ENCODE measurements at places on chromosomes 13 and 19.

GRCh38 chr13:50228527-50228926, 213.3 kb downstream of the KCNRG start:
- no peak for DNase-seq
- H3K4me3 ChIP-seq: no peak overlapping the region
- peaks cover 6% of the 10 kb centered on the region for H3K4me1 ChIP-seq
- no peaks in the 10 kb centered on the region for H3K36me3 ChIP-seq
- no peak overlapping the region for H3K27ac ChIP-seq
- no peaks in the 10 kb centered on the region for H3K27me3 ChIP-seq

DNA sequence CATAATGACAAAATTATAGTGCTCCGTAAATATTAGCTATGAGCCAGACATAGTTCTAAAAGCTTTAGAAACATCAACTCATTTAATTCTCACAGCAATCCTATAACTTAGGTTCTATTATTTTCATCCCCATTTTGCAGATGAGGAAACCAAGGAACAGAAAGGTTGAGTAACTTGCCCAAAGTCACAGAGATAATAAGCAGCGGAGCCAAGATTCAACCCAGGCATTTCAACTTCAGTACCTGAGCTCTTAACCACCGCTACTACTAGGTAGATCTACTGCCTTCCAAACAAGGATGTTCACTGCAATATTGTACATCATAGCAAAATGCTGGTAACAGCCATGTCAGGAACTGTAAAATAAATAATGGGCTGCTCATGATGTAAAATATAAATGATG, 39.9 kb downstream of the ELF1 start:
- no peaks in the 10 kb centered on the region for H3K27me3 ChIP-seq
- no peak overlapping the region for H3K27ac ChIP-seq
- peak overlapping the region; percentile 71 for H3K4me3 ChIP-seq
- peaks cover 6% of the 10 kb centered on the region for H3K36me3 ChIP-seq
- peaks cover 34% of the 10 kb centered on the region for H3K4me1 ChIP-seq

GRCh38 chr13:44842158-44842557, 147.1 kb downstream of the NUFIP1 start:
- no peak overlapping the region for H3K27ac ChIP-seq
- no peak overlapping the region for H3K4me3 ChIP-seq
- H3K27me3 ChIP-seq: no peaks in the 10 kb centered on the region
- H3K4me1 ChIP-seq: no peaks in the 10 kb centered on the region

- H3K36me3 ChIP-seq: peaks cover 9% of the 10 kb centered on the region
- DNase-seq: peak; percentile 69
- no peaks in the 10 kb centered on the region for H3K27me3 ChIP-seq
- H3K4me3 ChIP-seq: peak overlapping the region; percentile 54
Observed at GRCh38 chr13:51821606-51822005, 17.6 kb upstream of the DHRS12 start.

DNA sequence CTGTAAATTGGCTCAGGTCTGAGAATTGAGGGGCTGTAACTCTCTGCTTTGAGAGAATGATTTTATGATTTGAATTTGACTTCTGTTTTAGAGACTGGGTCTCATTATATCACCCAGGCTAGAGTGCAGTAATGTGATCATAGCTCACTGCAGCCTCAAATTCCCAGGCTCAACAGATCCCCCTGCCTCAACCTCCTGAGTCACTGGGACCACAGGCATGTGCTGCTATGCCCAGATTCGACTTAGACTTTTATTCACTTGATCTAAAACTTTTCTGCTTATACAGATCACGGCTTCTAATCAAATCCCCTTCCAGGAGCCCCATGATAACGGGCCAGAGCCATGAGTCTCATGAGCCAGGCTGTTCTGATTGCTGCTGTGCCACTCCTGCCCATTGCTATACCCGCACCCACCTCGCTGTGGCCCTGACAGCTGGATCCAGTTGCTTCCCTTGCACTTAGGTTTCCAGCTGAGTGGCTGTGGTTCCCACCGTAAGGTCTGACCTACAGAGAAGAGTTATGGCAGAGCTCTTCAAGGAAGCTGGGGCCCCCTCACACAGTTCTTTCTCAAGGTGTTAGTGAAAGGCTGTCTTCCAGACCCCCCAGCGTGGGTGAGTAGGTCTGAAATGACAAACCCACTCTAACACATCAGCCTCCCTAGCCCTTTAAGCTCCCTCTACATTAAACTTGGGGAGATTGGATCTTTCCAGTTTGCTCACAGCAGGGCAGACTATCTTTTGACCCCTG, 251.2 kb upstream of the SGCG start:
- no peaks in the 10 kb centered on the region for H3K36me3 ChIP-seq
- no peak overlapping the region for H3K4me3 ChIP-seq
- no peak overlapping the region for H3K27ac ChIP-seq
- H3K27me3 ChIP-seq: peaks cover 9% of the 10 kb centered on the region

DNA sequence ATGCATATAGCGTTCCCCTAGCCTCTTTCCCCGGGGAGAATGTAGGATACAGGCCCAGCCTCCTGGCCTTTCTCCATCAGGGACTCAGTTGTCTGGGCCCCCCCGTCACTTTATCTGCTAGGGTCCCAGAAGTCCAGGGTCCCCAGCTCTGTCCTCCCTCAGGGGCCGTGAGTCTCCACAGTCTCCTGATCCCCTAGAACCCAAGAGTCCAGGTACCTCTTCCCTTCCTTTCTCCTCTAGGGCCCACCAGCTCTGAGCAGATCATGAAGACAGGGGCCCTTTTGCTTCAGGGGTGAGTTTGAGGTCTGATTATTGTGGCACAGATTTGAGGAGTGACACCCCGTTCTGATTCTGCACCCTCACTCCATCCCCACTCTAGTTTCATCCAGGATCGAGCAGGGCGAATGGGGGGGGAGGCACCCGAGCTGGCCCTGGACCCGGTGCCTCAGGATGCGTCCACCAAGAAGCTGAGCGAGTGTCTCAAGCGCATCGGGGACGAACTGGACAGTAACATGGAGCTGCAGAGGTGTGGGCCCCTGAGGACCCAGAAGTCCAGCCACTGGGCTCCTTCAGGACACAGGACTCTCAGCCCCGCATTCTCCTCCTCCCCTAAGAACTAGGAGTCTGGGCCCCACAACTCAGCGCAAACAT, 758 bp downstream of the BAX start:
- H3K27me3 ChIP-seq: no peaks in the 10 kb centered on the region
- peaks cover 30% of the 10 kb centered on the region for H3K4me1 ChIP-seq
- no peaks in the 10 kb centered on the region for H3K36me3 ChIP-seq
- peak overlapping the region; percentile 99 for H3K4me3 ChIP-seq

DNA sequence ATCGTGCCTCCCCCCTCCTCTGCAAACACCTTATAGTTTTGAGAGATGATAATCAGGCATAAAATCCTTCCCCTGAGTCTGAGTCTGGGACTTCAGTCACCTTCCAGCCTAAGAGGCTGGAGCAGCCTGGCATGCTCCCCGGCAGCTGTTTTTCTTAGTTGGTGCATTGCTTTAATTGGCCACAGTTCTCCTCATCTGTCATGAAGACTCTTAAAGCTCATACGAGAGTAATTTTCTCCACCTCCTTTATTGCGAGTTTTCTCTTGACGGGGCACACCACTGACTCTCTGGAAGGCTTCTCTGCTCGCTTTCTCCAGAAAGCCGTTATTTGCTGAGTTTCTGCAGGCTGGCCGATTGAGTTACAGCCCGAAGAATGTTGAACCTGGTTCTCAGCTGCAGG, 310.5 kb downstream of the ATP8A2 start:
- no peak overlapping the region for H3K4me3 ChIP-seq
- no peak overlapping the region for H3K27ac ChIP-seq
- DNase-seq: no peak
- no peaks in the 10 kb centered on the region for H3K36me3 ChIP-seq
- H3K27me3 ChIP-seq: no peaks in the 10 kb centered on the region

GRCh38 chr19:5628919-5629481, 6.1 kb downstream of the SAFB start:
- no peak overlapping the region for H3K27ac ChIP-seq
- peaks cover 78% of the 10 kb centered on the region for H3K36me3 ChIP-seq
